ENCODE measurements at places on chromosomes 2 and 18. TPM values are rescaled to one million over a fixed set of nuclear protein-coding genes. Genes with fewer than 3 reads are reported as not detected.
A peak's percentile ranks its signal among the peaks of the same experiment; 100 is the strongest.

GRCh38 chr2:223944166-223944702 lies 901 bp downstream of the WDFY1 start:
- DNase-seq = peak; percentile 37
- H3K27ac ChIP-seq = peak overlapping the region; percentile 87
- peaks cover 44% of the 10 kb centered on the region for H3K4me1 ChIP-seq
- peak overlapping the region; percentile 91 for H3K4me3 ChIP-seq
- H3K36me3 ChIP-seq = no peaks in the 10 kb centered on the region

- no peak overlapping the region for H3K27ac ChIP-seq
- no peak for DNase-seq
- peaks cover 6% of the 10 kb centered on the region for H3K27me3 ChIP-seq
- no peaks in the 10 kb centered on the region for H3K36me3 ChIP-seq
- no peaks in the 10 kb centered on the region for H3K4me1 ChIP-seq
Measured at GRCh38 chr2:21220930-21221329, 97.2 kb downstream of the TDRD15 start.

DNA sequence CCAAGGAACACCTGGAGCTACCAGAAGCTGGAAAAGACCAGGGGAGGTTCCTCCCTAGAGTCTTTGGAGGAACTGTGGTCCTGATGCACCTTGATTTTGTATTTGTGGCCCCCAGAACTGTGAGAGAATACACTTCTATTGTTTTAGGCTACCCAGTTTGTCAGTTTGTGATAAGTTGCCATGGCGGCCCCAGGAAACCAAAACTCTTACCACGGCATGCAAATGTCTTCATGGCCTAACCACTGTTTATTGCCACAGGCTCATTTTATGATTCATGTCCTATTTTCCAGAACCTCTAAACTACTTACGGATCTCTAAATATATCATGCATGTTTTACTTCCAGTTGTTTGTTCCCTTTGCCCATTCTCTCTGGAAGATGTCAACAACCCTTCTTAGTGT lies 1250.7 kb upstream of the FAM98A start:
- no peak for DNase-seq
- H3K36me3 ChIP-seq = no peaks in the 10 kb centered on the region
- peaks cover 4% of the 10 kb centered on the region for H3K27me3 ChIP-seq
- H3K4me1 ChIP-seq = no peaks in the 10 kb centered on the region
- no peak overlapping the region for H3K4me3 ChIP-seq
- H3K27ac ChIP-seq = no peak overlapping the region

DNA sequence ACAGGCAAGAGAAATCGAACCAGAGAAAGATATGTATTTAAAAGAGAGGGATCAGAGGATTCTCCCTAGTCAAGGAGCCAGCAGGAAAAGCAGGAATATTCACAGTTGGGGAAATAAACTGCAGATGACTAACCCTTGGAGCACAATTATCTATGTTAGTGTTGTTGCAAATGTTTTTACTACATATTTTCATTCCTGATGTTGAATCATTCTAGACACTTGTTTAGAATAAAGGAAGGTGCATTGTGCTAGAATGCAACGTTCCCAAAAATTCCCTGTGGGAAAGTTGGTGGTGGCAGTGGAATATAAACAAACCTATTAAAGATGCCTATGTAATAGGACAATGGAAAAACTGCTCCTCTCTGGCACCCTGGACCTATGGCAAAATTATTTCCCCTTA lies 63.3 kb downstream of the DTNA start:
- no peaks in the 10 kb centered on the region for H3K36me3 ChIP-seq
- DNase-seq = no peak
- H3K4me3 ChIP-seq = no peak overlapping the region

GRCh38 chr2:132669908-132670495 lies at the start of gene LYPD1:
Gene LYPD1, minus strand, starts transcription at chr2:132670205. Its CDS starts 273 bp downstream, at chr2:132669932.
- peaks cover 35% of the 10 kb centered on the region for H3K27me3 ChIP-seq
- no peak for DNase-seq
- peak within 1 kb of the TSS; percentile 21 for H3K4me3 ChIP-seq
- no peaks in the 10 kb centered on the region for H3K36me3 ChIP-seq
- H3K4me1 ChIP-seq = peaks cover 7% of the 10 kb centered on the region
- no peak within 1 kb of the TSS for H3K27ac ChIP-seq

Gene TSPYL6
- not detected for total RNA-seq

Gene ABCG5
- not detected for total RNA-seq

DNA sequence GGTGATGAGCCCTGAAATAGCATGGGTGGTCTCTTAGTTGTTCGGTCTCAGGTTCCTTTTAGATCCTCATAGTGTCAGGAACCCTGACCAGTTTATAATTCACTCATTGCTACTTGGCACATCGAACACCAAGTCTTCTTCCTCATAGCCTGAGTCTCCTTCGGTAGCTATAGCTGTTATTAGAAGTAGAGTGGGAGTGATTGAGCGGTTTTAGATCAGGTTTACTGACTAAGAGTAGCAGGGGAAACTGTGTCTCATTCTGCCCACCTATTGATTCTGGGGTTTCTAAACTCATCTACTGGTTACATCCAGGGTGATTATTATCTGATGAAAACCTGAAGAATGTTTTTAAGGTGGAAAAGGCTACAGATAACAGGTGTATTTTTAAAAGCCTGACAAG lies 114.6 kb downstream of the SETBP1 start:
- no peak overlapping the region for H3K4me3 ChIP-seq
- H3K4me1 ChIP-seq = no peaks in the 10 kb centered on the region
- no peak overlapping the region for H3K27ac ChIP-seq
- no peak for DNase-seq
- no peaks in the 10 kb centered on the region for H3K27me3 ChIP-seq

GRCh38 chr2:109348190-109348589 lies 219.2 kb downstream of the SH3RF3 start:
- H3K36me3 ChIP-seq = no peaks in the 10 kb centered on the region
- H3K27ac ChIP-seq = peak overlapping the region; percentile 95
- no peak for DNase-seq
- H3K27me3 ChIP-seq = no peaks in the 10 kb centered on the region
- H3K4me3 ChIP-seq = peak overlapping the region; percentile 71

GRCh38 chr2:138403431-138403927 lies 98.1 kb upstream of the SPOPL start:
- no peaks in the 10 kb centered on the region for H3K4me1 ChIP-seq

Gene KCNS3
- total RNA-seq = not detected

- H3K4me1 ChIP-seq = peaks cover 17% of the 10 kb centered on the region
- peaks cover 6% of the 10 kb centered on the region for H3K27me3 ChIP-seq
- no peak overlapping the region for H3K4me3 ChIP-seq
- DNase-seq = no peak
- no peak overlapping the region for H3K27ac ChIP-seq
Measured at GRCh38 chr2:64862623-64863022, 126.6 kb upstream of the SLC1A4 start.
